ENCODE measurements at places on chromosomes 2 and 18. TPM values are rescaled to one million over a fixed set of nuclear protein-coding genes. Genes with fewer than 3 reads are reported as not detected.

ELP2 gene
- 36.7 TPM for total RNA-seq

GALR1 gene
- total RNA-seq: not detected

ZNF2 gene
- total RNA-seq: 5.2 TPM

STARD6 gene
- not detected for total RNA-seq

CMPK2 gene
- total RNA-seq: 3.2 TPM

CDH2 gene
- 12.4 TPM for total RNA-seq

RTP5 gene
- not detected for total RNA-seq

TMEM127 gene
- 29.6 TPM for total RNA-seq

TMEM198 gene
- 6.4 TPM for total RNA-seq

ARHGEF33 gene
- total RNA-seq: 0.12 TPM

ADAM23 gene
- total RNA-seq: 5.7 TPM

SAG gene
- not detected for total RNA-seq

MROH2A gene
- total RNA-seq: not detected

DSG2 gene
- total RNA-seq: 0.05 TPM

DNAH6 gene
- total RNA-seq: not detected

GALNT5 gene
- total RNA-seq: 11.3 TPM

NPAS2 gene
- 19.4 TPM for total RNA-seq

RPE gene
- 53.3 TPM for total RNA-seq

CNTNAP5 gene
- not detected for total RNA-seq

ASB1 gene
- 9.2 TPM for total RNA-seq

KCTD1 gene
- total RNA-seq: 10.1 TPM

C1QL2 gene
- not detected for total RNA-seq

ASB18 gene
- total RNA-seq: not detected

DNAH7 gene
- 0.12 TPM for total RNA-seq

RAB6C gene
- total RNA-seq: not detected

SH2D6 gene
- not detected for total RNA-seq

MATN3 gene
- total RNA-seq: 0.62 TPM
